HTR-8/SVneo (cell line): ENCODE measurements at places on chromosomes 5 and 9.

- DNase-seq = no peak
These were observed 6.4 kb upstream of the CTSV start for GRCh38 chr9:97045300-97045699.

- no peak for DNase-seq
These were observed 33.9 kb downstream of the TRIP13 start for GRCh38 chr5:926417-927171.

- DNase-seq = no peak
These were observed 45.7 kb downstream of the BHMT start for GRCh38 chr5:79157305-79157704.

GRCh38 chr9:121182101-121182836, 19.4 kb downstream of the RAB14 start:
- DNase-seq = no peak

- no peak for DNase-seq
These were observed 25.7 kb downstream of the CPEB4 start for GRCh38 chr5:173913686-173914321.

DNA sequence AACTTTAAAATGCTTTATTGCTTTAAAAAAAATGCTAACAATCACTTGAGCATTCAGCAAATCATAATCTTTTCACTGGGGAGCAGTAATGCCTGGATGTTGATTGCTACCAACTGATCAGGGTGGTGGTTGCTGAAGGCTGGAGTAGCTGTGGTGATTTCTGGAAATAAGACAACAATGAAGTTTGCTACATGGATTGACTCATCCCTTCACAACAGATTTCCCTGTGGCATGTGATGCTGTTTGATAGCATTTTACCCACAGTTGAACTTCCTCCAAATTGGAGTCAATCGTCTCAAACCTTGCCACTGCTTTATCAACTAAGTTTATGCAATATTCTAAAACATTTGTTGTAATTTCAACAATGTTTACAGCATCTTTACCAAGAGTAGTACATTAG, 83.3 kb downstream of the MLLT3 start:
- no peak for DNase-seq

- DNase-seq = no peak
These were observed 757 bp downstream of the FXN start for GRCh38 chr9:69036309-69036708.

DNA sequence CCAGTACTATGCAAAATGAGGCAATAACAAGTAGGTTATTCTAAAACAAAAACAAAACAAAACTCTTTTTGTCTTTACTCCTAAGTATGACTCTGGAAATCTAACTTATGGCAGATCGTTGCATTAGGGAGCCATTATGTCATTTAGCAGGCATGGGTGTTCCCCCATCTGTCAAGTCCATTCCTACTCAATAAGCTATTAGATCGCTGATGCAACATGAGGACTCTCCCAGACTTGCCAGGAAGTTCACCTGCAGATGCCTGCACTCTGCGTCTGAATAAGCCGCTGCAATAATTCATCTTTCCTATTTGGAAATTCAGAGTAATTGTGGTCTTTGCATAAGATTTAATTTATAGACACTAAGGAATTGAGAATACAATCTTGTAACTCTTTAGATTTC, 585.0 kb downstream of the KIF4B start:
- no peak for DNase-seq

GRCh38 chr5:4540375-4541173, 599.6 kb upstream of the ADAMTS16 start:
- no peak for DNase-seq

GRCh38 chr5:98796197-98796972, 22.9 kb downstream of the RGMB start:
- DNase-seq = peak; percentile 56

DNA sequence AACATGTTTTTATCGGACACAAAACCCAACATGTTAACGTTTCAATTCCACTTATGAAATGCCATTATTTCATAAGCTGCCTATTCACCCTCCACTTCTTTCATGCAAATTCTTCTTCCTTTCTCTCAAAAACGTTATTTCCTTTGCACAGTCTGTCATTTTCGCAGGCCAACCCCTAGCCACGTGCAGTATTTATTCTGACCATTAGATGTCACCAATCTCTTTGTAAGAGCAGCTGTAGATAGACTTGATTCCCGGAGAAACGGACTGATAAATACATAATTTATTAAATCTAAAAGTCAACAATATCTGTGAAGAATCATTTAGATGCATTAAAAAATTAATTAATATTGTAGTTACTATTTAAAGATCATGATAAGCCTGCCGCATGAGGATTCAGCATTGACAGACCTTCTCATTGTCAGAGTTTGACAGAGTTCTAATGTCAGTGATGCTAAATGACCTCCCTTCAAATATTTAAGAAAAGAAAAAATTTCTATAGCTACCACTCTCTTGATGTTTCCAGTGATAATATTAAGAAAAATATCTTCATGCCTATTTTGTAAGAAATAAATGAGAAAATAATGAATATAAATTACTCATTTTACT, 933.6 kb downstream of the CDH12 start:
- peak; percentile 41 for DNase-seq

GRCh38 chr5:143820451-143820850, 8.5 kb downstream of the HMHB1 start:
- DNase-seq = no peak

DNA sequence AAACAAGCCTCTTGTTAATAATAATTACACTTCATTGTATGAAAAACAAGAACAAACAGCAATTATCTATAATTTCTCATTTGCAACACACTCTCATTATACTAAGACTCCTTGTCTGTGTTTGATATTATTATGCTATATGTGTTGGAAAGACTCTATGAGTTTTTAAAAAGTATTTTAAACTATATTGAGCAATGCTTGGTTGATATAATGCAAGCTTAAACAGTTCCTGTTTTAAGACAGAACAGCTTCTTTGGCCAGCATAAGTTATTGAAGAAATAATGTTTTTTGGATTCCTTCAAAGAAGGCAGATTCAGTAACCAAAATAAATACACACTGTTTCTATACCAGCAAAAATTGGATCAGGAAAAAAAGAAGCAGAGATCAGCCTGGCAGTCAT, 871.4 kb downstream of the MAT2B start:
- no peak for DNase-seq

DNA sequence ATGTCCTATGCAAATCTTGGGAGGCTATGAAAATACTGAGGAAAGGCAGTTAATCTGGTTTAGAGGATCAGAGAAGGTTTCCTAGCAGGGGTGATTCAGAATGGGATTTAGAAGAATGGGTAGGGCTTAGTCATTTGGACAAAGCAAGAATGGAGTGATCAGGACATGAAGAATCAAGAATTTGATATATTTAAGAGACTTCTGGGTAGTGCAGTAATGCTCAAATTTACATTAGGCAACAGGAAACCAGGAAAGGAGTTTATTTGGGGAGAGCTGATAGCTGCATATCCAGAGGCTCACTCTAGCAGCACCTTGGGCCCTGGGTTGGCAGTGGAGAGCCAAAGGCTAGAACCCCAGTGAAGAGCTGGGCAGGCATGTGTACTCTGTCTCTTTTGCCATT, 78.9 kb upstream of the PAPPA start:
- DNase-seq = no peak
